ENCODE measurements at places on chromosomes 16 and 17.

DNA sequence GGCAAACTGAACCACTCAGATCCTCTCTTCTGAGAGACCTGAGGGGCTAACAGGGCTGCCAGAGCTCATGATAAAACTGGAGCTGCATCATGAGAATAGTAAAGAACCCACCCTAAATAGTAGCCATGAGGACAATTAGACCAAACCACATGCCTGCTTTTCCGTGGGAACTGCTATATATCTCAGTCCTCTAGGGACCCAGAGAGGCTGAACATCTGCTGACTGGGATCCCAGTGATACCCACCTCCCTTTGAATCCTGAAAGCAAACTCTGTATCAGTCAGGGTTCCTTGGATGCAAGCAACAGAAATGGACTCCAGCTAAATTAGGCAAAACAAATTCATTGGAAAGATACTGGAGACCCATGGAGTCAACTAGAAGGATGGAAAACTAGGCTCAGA lies 6.5 kb downstream of the MT1X start:
- DNase-seq, result no peak

GRCh38 chr16:48591976-48592375 lies 18.0 kb downstream of the N4BP1 start:
- no peak for DNase-seq

- DNase-seq, result no peak
Observed at GRCh38 chr17:10713318-10713717, 15.9 kb downstream of the ADPRM start.

DNA sequence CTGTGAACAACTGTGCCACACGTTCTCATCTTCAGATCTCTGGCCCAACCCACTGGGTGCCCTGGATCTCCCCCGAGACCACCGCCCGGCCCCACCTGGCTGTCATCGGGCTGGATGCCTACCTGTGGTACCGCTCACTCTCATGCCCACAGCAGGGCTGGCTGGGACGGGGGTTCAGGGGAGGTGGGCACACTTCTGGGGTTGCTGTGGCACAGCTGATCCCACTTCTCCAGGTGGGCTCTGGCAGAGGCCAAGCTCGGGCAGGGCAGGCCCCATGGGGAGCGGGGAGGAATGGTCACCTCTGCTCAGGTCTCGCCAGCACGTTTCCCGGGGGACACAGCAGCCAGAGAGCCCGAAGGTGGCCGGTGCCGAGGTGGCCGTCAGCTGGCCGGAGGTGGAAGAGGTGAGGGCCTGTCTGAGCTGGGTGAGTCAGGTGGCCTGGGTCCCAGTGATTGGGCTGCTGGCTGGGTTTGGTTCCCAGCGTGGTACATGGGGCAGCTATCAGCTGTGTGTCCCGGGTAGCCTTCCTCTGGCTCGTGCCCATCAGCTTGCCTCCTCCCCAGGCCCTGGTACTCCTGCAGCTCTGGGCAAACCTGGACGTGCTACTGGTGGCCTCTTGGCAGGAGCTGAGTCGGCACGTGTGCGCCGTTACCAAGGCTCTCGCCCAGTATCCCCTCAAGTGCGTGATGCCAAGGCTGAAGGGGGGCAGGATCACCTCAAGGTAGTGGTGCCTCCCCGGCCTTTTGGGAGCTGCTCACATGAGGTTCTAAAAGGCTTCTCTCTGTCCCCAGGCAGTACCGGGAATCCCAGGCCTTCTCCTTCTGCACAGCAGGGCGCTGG lies 2.3 kb upstream of the MRPS34 start:
- no peak for DNase-seq

DNA sequence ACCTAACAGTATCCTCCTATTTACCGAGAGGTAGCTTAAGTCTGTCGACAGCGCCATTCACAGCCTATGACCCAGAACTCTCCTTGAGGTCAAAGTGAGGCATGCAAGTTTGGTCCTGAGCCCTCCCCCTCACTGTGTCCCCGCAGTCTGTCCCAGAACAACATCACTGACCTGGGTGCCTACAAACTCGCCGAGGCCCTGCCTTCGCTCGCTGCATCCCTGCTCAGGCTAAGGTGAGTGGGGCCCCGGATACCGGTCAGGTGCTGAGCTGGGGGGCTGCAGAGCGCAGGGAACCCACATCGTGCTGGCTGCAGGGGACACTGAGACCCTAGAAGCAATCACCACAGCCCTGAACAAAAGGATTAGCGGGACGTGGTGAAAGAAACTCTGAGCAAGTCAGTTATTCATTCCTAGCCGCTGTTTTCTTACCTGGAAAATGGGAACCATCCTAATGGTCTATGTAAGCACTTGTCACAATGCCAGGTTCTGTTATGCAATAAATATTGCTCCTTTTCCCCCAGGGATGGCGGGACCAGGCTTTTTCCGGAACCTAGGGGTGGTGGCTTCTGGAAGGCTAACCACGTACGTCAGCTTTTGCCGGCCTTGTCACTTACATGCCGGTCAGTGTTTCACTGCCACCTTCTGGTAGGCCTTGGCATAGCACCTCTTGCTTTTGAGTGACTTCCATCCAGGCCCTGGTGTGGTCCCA lies 23.8 kb downstream of the DEXI start:
- peak; percentile 63 for DNase-seq

Data from stimulated activated CD8-positive, alpha-beta memory T cell treated with anti-CD3 and anti-CD28 coated beads, Interleukin-4, amount 100 ng/mL, for 1 hour (primary cell).